Left renal pelvis (tissue), 4 donors: ENCODE measurements at places on chromosomes 3 and 15. TPM values are rescaled to one million over a fixed set of nuclear protein-coding genes. Genes with fewer than 3 reads are reported as not detected.

The TMEM212 gene
- 0.21 TPM for polyA plus RNA-seq

The BOC gene
- polyA plus RNA-seq: 31.8 TPM

The NR1I2 gene
- polyA plus RNA-seq: 0.73 TPM

The NOX5 gene
- polyA plus RNA-seq: 0.54 TPM

The PTX3 gene
- polyA plus RNA-seq: 3.1 TPM

The KNG1 gene
- polyA plus RNA-seq: 8.3 TPM

The MOBP gene
- polyA plus RNA-seq: 0.07 TPM

The LRRC34 gene
- 14.3 TPM for polyA plus RNA-seq

The ROPN1B gene
- polyA plus RNA-seq: 0.86 TPM

The NEO1 gene
- 129 TPM for polyA plus RNA-seq

The MME gene
- polyA plus RNA-seq: 417 TPM

The PLSCR5 gene
- not detected for polyA plus RNA-seq

The CTXN2 gene
- not detected for polyA plus RNA-seq
